Cardiac septum (tissue), 1 donor: ENCODE measurements at places on chromosomes 12 and 14. TPM values are rescaled to one million over a fixed set of nuclear protein-coding genes. Genes with fewer than 3 reads are reported as not detected.

Gene SPX
- 10.0 TPM for total RNA-seq

Gene AMN
- total RNA-seq = not detected

Gene RGS6
- total RNA-seq = 22.4 TPM

Gene TAS2R14
- 1.3 TPM for total RNA-seq

Gene GLTP
- 23.3 TPM for total RNA-seq

Gene APOF
- not detected for total RNA-seq

Gene RAPGEF3
- total RNA-seq = 26.3 TPM

Gene SLC17A8
- not detected for total RNA-seq

Gene ORAI1
- total RNA-seq = 8.0 TPM

Gene CABP1
- 2.8 TPM for total RNA-seq

Gene PLEK2
- 0.40 TPM for total RNA-seq

Gene AICDA
- total RNA-seq = 0.13 TPM

Gene PLD4
- total RNA-seq = 0.51 TPM

Gene ITGB7
- 1.4 TPM for total RNA-seq

Gene ACOT6
- not detected for total RNA-seq

Gene SALL2
- 2.6 TPM for total RNA-seq

Gene ARHGEF25
- total RNA-seq = 15.0 TPM

Gene CYP46A1
- 5.5 TPM for total RNA-seq

Gene CIROP
- total RNA-seq = not detected

Gene CLEC1B
- total RNA-seq = not detected

Gene GPR135
- 3.2 TPM for total RNA-seq

Gene TAS2R9
- total RNA-seq = not detected

Gene AMHR2
- total RNA-seq = 0.43 TPM

Gene NEUROD4
- not detected for total RNA-seq

Gene CELA1
- not detected for total RNA-seq

Gene PXMP2
- 36.5 TPM for total RNA-seq

Gene TMEM119
- 3.4 TPM for total RNA-seq
